T-helper 17 cell (primary cell): ENCODE measurements at places on chromosomes 3 and 15. TPM values are rescaled to one million over a fixed set of nuclear protein-coding genes. Genes with fewer than 3 reads are reported as not detected.

DNA sequence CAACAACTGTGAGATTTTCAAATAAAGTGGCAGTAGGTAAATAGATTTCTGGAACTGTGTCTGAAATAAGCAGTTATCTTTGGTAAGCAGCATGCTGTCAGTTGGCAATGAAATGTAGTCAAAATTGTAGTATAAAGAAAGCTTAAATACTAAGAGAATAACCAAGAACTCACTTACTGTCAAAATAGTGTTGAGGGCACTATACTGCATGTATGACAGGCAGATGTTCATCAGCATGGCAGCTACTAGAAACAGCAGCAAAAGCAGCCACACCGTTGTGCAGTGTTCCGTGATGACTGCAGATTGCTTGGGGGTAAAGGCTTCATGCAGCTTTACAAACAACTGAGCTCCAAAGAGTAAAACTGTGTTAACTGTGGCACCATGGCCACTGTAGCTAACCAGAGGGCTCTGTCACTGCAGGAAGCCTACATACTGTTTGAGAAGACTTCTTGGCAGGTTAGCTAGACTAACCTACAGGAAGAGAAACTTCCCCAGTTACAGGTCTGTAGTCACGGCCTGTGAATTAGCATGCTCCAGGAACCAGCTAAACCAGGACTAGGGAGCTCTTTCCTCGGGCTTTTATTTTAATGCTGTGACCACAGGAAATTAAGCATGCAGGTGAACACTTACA is 459.7 kb downstream of the TBL1XR1 start:
- no peak for DNase-seq
- H3K4me3 ChIP-seq: no peak overlapping the region
- peaks cover 16% of the 10 kb centered on the region for H3K27me3 ChIP-seq
- no peaks in the 10 kb centered on the region for H3K4me1 ChIP-seq
- H3K36me3 ChIP-seq: no peaks in the 10 kb centered on the region

DNA sequence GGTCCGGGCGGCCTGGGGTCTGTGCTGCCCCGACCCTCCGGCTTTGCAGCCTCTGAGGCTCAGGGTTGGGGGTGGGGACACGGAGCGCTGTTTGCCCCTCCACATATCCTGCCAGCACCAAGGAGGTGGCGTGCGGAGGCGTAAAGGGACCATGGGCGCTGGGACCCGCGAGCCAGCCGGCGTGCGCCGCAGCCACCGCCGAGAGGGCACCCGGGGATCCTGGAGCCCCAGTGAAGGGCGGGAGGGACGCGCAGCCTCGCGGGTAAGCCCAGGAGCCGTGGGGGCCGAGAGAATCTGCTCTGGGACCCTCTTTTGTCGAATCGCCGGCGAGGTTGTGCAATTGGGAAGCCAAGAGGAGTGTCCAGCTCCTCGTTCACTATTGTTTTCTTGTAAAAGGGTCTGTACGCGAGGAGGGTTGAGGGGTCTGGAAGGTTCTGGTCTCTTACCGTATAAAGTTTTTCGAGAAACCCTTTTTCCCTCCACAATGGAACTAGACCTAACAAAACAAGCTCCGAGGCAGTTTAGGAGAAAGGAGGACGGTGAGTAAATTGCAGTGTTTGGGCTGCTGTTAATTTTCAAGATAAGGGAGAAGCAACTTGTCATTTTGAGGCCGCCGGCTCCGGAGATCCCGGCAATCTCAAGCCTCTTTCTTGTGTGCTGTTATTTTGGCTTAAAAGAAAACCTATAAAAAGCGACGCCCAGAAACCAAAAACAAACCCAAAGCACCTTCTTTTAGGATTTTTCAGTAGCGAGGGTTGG is 29.9 kb upstream of the ST3GAL6 start:
- DNase-seq: no peak
- H3K36me3 ChIP-seq: peaks cover 3% of the 10 kb centered on the region
- H3K27ac ChIP-seq: no peak overlapping the region
- peaks cover 2% of the 10 kb centered on the region for H3K4me1 ChIP-seq
- H3K4me3 ChIP-seq: peak overlapping the region; percentile 82
- H3K27me3 ChIP-seq: peaks cover 59% of the 10 kb centered on the region

DNA sequence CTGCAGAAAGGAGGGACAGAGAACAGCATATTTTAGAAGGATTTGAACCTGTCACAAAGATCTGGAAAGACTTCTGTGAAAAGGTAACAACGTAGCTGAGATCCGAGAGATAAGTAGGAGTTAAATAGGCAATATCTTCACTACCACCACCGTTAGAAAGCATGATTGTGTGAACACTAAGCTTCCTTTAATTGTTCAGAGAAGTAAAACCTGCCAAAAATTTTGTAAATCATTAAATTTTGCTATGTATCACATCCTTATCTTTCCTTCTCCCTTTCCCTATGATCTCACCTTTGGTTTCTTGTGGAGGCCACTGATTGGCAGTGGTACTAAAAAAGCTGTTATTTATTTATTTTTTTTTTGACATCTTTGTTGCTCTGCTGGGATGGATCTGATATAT is 346.9 kb downstream of the NLGN1 start:
- no peaks in the 10 kb centered on the region for H3K4me1 ChIP-seq
- H3K4me3 ChIP-seq: no peak overlapping the region
- no peak for DNase-seq
- H3K36me3 ChIP-seq: no peaks in the 10 kb centered on the region
- H3K27ac ChIP-seq: no peak overlapping the region
- H3K27me3 ChIP-seq: no peaks in the 10 kb centered on the region

ITIH1 gene
- not detected for total RNA-seq

SLC12A1 gene
- not detected for total RNA-seq

XIRP1 gene
- total RNA-seq: not detected

GALNT15 gene
- total RNA-seq: not detected
